ENCODE measurements at places on chromosomes 16 and 17.

DNA sequence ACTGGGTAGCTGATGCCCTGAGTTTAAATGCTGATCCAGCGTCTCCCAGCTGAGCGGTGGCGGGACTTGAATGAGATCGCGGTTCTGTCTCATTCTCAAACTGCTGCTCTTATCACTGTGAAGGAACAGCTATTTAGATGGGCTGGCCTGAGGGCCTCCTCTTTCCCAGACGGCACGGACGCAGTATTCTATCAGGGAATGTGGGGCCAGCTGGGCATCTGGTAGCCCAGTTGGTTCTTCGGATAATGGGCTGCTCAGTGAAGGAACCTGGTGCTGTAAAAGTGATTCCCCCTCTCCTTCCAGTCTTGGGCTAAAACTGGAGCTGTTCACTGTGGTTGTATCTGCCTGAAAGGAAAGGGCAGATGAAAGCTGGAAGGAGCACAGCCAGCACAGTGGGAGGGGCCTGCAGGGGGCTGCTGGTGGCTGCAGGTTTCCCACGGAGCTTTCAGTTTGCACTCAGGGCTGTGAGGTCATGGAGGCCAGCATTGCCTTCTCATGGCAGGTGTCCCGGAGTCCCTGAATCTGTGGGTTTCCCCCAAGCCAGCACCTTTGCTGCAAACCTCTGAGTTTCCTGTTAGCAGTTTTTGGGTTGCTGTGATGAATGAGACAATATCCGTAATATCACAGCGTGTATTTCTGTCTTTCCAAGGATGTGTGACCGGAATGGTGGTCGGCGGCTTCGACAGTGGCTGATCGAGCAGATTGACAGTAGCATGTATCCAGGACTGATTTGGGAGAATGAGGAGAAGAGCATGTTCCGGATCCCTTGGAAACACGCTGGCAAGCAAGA is 3.6 kb downstream of the IRF8 start:
- no peak for DNase-seq

DNA sequence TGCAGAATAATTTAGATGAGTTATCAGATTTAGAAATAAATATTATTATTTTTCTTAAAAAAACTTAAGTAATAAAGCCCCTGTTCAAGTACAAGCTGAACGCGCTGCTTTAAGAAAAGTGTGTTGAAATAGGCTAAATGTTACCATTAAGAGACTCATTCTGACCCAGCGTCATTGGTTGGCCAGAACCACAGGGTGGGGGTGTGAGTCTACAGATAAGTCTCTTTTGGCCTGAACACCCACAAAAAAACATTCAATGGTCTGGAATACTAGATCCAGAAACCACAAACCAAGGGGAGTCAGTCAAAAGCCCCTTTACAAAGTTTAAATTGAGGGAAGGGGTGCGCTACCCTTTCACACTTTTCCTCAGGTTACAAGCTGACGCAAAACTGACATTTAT is 776.1 kb downstream of the KCNJ2 start:
- no peak for DNase-seq

DNA sequence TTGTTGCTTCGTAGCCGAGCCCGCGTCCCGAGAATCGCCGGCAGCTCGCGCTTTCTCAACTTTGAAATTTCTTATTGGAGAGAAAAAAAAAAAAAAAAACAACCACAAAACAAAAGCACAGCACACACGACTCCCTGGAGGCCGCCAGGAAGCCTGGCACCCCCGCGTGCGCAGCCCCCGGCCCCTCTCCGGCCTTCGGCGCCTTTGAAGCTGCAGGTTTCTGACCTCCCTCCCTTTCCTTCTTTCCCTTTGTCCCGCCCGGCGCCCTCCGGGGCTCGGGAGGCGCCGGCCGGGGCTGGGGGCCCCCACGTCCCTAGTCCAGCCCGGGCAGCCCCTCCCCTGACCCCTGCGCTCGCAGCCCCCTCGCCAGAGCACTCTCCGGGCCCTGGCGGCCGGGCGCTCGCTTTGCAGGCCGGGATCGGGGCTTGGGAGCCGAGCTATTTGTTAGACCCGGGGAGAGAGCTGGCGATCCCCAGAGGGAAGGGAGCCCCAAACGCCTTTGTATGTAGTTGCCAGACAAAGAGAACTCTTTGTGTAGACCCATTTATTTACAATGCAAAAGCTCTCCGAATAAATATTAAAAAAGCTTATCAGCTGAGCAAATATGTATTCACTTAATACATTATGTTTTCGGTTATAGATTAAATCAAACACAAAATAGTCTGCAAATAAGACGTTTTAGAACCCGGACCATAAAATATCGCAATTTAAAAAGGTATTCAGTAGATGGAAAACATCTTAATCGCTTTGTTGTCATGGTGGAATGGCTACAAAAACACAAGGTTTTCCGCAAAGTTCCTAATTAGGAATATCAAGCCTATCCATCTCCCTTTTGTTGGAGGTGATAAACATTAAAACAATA is 2.3 kb downstream of the BAHCC1 start:
- peak; percentile 74 for DNase-seq

DNA sequence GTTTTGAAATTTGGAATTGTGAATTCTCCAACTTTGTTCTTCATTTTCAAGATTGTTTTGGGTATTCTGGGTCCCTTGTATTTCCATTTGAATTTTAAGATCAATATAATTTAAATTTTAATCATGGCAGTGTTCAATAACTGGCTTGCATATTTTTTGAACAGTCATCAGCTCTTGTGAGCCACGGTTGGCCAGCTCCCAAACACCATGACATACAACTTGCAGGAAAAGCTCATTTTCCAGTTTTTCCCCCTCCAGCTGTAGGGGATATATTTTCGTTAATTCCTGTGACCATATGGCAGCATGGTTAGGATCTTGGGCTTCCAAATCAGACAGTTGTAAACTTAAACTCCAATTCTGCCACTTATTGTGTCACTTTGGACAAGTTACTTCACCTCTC is 690.1 kb downstream of the WWOX start:
- DNase-seq: no peak

DNA sequence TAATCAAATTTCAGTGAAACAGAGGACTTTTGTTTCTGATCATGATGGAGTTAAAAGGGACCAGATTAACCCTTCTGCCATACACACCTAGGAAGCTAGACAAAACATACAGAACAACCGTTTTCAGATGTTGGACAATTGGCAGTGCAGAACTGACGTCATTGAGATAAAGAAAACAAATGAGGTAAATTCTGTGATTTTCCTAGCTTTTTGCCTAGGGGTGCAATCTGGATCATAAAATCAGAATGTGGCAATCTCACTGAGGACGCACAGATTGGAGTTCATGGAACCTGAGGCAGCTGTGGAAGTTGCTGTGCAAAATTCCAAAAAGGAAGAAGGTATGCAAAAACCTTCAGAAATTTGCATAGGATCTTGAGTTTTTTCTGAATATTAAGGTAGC is 15.0 kb upstream of the USP32 start:
- no peak for DNase-seq

DNA sequence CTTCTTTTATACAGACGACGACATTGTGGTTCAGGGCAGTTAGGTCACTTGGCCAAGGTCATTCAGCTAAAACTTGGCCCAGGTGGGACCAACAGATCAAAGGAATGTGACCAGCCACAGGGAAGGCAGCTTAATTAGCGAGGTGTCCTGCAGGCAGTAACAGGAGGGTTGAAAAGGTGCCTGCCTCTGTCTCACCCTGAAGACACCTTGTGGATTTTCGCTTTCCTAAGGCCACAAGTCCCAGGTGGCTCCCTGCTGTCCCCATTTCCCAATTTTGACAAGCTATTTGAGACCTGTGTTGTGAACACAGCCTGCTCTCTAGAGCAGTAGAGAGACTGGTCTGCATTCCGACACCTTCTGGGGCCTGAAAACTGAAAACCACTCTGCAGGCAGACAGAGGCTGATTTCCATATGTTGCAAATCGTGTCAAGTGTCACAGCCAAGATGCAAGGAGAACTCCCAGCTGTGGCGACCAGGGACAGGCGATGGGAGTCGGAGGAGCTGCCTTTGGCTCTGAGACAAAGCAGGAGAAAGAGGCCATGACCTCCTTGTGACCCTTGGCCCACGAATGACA is 593.1 kb upstream of the CDH5 start:
- DNase-seq: no peak

- DNase-seq: no peak
Observed at GRCh38 chr17:2084036-2084765, 29.3 kb downstream of the HIC1 start.

DNA sequence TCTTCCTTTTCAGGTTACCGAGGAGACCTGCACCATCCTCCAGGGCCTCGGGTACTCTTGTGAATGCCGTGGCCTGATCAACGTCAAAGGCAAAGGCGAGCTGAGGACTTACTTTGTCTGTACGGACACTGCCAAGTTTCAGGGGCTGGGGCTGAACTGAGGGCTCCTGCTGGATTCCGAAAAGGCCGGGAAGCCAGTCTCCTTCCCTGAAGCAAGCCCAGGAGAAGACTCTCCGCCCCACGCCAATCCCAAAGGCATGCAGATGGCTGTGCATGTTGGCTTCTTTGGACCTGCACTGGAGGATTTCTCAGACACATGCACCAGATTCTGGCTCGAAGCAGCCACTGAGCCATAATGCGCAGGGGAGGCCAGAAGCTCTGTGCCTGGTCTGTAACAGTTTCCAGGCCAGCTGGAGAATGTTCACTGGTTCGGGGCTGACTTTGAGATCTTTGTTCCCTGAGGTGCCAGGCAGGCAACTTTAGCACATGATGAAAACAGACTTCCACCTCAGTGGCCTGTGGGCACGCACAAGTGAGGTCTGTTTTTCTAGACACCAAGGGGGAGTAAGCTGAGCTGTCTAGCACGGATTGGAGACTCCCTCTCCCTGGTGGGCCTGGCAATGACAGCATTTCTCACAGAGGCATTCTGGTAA is 49.1 kb downstream of the ADCY7 start:
- DNase-seq: peak; percentile 4

- no peak for DNase-seq
Observed at GRCh38 chr16:52529226-52529625, 17.7 kb downstream of the TOX3 start.

DNA sequence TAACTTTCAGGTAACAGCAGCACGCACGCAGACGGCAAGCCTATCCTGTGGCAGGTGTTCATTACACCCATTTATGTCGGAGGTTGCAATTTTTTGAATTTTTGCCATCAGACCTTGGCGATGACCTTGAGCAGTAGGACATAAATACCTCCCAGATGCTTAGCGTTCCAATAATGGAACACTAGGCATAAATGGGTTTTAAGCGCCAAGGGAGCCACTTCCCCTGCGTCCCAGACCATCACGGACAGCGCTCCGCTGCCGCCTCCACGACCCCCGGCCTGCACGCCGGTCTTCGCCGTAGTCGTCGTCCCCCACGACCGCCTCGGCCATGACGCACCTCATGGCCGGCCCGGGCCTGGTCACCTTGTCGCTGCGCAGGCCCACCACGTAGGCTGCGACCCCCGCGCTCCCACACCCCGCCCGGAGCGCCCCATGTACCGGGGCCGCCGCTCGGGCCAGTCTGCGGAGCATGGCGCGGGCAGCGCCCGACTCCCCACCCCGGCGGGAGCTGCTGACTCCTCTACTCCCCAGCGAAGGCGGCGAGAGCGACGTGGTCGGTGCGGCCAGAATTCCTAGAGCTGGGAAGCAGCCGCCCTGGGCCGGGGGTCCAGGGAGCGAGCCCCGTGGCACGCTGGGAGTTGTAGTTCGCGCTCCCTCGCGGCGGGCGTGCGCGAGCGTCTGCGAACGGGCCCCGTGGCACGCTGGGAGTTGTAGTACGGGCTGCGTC is 22.7 kb downstream of the TMEM235 start:
- DNase-seq: peak; percentile 92

GRCh38 chr17:71703701-71704100 is 417.1 kb upstream of the SOX9 start:
- no peak for DNase-seq

- no peak for DNase-seq
Observed at GRCh38 chr17:45935197-45935709, 40.9 kb downstream of the MAPT start.

DNA sequence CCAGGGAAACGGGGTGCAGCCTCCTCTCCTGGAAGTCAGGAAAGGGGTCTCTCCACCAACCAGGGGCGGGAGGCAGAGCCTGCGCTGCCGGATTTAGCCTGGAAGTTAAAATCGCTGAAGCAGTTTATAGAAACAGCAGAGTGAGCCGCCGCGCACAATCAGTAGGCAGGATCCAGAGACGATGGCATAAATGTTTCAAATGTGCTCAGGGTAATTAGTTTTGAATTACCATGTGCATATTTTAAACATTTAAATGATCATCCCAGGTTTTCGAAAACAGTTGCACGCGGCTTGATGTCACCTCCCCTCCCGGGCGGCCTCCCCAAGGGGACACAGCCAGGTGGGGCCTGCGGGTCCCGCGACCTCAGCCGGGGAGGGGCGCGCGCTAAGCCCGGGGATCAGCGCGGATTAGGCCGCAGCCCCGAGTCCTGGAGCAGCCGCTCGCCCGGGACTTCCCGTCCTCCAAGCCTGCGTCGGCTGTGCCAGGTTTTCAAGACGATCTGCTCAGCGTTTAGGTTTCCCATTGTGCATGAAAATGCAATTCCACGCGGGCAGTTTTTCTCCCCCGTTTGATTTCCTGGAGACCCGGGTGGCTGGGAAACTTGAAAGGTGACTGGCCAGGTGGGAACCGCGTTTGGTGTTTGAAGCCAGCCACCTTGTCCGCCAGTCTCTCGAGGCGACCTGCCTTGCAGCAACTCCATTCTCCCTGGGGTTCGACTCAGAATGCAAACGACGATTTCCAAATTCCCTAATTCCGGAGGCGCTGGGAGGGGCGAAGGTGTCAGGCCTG is 78.3 kb downstream of the RPA1 start:
- DNase-seq: peak; percentile 50

GRCh38 chr17:1752425-1753262 is 9.2 kb upstream of the SERPINF1 start:
- DNase-seq: no peak

- no peak for DNase-seq
Observed at GRCh38 chr17:33218698-33219601, 74.1 kb downstream of the ASIC2 start.

DNA sequence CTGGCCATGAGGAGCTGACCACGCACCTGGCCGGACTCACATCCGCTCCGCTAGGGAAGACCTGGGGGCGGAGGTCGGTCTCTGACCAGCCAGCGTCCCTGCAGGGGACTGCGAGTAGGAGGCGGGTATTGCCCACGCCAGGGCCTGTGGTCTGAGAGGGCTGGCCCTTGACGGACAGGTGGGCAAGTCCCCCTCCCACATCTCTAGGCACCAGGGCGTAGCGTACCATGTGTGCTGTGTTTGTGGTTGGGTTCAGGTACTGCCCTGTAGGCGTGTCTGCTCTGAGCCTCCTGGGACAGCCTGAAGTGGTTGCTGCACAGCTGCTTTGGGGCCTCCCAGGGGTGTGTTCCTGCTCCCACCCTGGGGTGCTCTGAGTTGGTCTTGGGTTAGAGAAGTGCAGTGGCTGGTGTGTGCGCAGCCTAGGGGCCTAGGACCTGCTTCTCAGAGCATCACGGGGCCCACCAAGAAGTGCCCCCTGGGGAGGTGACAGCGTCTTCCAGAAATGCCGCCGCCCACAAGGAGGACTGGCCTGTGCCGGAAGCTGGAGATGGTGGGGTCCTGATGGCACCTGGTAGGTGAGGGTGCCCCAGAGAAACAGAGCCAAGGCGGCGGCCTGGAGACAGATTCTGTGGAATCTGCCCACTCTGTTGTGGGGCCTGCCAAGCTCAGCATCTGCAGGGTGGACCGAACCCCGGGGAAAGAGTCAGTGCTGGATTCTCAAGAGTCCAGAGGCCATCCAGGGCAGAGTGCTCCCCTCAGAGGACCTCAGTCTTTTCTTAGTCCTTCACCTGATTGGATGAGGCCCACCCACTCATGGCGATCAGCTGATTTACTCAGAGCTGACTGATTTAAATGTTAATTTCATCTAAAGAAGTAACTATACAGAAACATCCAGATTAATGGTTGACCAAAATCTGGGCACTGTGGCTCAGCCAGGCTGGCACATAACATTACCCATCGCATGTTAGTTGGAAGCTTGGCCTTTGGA is 48.3 kb downstream of the WDR45B start:
- DNase-seq: no peak

Data from hepatic stellate cell (primary cell).